Spinal cord (tissue), 10 donors: ENCODE measurements at places on chromosomes 12 and 14.

DNA sequence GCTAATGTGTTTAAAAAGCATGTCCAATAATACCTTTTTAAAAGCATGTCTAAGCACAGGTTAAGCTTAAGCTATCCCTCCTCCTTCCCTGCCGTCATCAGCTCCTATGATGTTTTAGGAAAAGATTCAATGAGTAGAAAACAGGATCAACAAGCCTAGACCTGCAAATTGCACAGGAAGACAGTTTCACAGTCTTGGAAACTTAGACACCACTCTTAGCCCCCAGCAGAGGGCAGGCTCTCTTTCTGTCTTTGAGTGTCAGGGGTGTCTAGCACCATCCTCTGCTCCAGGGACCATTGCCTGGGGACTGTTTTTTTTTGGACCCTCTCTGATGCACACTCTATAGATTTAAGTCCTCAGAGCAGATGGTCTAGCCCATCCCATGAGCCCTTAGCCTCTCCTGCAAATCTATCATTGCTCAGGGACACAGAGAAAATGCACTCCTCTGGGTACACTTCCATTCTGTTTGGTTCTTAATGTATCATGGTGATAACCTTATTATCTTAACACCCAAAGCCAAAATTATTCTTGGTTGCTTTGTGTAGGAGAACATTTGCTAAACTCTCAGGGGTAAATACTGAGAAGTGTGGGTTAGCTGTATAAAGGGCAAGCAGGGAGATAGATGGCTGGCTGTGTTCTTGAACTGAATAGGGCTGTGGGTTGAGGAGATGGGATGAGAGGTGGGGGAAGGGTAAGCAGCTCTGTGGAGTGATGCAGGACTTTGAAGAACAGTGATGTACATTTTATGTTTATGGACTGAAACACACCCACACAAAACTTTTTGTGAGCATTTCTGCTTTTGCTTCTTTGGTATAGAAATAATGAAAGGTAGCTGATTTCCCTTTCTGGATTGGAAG lies 259.9 kb upstream of the DDHD1 start:
- DNase-seq = no peak

- no peak for DNase-seq
These were observed 50.7 kb downstream of the SLC2A13 start for GRCh38 chr12:40055228-40055579.

DNA sequence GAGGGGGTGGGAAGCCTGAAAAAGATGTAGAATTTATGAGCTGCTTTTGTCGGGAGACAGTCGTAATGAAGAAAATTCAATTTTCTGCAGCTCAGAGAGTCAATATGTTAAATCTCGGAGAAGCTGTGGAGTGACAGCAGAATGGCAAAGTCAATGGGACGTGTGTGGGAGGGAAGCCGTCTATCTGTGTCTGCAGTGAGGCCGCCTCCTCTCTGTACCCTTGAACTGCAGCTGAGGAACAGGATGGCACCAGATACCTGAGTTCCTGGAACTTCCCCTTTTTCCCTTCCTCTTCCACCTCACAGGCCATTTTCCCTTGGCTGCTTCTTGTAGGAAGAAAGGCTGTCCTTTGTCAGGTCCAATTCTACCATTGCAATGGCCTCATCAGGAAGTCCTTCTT lies 9.3 kb upstream of the CALCOCO1 start:
- no peak for DNase-seq

- DNase-seq = no peak
These were observed 2.0 kb upstream of the BEGAIN start for GRCh38 chr14:100589071-100589759.

DNA sequence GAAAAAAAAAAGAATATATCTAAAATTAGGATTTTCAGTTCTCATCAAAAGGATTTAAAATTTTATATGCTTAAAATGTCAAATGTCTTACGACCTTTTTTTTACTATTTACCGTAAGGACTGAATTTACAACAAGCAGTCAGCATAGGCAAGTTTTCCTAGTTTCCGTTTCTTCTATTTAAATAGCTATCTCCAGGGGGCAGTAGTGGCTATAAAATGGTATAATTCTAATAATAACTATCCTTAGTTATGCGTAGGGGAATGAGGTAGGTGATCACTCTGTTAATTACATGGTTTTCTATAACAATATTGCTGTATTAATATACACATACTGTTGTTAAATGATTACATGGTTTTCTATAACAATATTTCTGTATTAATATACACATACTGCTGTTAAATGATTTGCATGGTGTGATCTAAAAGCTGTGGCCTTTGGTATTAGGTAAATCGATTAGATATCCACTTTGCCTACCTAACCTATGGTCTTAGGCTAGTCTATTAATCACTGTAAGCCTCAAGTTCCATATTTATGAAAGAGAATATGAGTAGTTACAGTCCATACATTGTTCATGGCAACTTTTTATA lies 217.7 kb upstream of the PDZRN4 start:
- DNase-seq = no peak

- DNase-seq = no peak
These were observed 498.9 kb downstream of the SLC6A15 start for GRCh38 chr12:84413656-84414055.

GRCh38 chr12:98945864-98946263 lies 300.8 kb downstream of the APAF1 start:
- no peak for DNase-seq

- no peak for DNase-seq
These were observed 308.8 kb downstream of the SNAPC1 start for GRCh38 chr14:62071039-62071438.

DNA sequence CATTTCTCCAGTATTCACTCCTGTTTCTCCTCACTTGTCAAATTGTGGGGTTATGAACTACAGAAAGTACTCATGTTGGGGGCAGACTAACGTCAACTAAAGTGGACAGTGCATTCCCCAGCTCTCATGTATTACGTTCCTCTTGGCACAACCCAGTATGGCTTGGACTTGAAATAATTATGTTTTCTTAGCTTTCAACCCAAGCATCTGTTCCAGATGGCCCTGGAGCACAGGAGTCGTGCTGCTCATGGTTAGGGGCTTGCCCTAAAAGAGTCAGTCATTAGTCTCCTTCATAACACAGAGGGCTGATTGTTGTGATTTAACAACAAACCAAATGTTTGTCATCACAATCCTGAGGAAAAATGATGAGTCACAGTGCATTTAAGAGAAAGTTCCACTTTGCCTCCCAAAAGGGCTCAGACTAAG lies 154.4 kb downstream of the RPAP3 start:
- DNase-seq = no peak

DNA sequence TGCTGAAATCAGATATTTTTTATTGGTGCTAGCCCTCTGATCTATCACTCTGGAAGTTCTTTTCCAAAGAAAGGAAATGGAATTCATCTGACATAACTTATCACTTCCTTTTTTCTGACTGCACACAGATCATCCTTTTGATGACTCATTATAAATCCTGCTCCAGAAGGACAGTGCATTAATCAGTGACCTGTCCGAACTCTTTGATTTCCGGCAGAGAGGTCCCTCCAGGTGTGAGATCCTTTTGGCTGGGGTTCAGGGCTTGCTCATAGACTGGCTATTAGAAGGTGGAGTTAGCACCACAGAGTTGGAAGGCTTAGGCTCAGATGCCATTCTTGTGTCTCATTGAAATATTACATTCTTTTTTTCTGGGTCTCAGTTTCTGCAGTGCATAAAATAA lies 328.2 kb downstream of the ZFP36L1 start:
- DNase-seq = no peak

DNA sequence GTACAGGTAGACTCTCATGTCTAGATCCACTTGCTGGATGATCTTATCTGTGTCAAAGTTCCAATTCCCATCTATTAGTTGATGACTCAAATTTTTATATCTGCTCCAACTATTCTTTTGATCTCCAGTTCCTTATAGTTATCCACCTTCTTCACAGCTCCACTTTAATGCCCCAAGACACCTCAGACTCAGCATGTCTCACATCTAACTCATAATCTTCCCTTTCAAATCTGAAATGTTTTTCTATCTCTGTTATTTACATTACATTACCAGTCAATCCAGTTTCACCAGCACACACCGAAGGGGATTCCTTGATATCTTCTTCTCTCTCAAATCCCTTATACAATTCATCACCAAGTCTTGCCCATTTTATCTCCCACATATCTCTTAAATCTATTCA lies 3.7 kb upstream of the METAP2 start:
- DNase-seq = no peak
